ENCODE measurements at places on chromosomes 2 and 18.

DNA sequence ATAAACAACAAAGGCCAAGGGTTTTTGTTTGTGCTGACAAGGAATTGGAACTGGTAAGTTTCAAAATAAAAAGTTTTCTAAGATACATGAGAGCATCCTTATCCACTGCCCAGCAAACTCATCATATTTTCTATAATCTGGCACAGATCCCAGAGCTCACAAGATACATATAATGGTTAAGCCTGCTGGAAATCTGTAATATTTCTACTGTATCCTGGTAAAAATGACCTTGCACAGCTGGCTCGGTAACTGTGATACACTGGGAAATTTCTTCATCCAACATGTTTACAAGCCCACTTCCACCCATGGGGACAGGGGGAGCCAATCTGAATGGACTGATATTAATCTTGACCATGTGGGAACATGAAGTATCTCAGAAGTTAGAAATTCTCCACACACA, 425.4 kb upstream of the MMADHC start:
- DNase-seq: no peak

GRCh38 chr2:42101206-42102023, 53.6 kb downstream of the PKDCC start:
- no peak for DNase-seq

GRCh38 chr2:124836416-124836815, 811.3 kb downstream of the CNTNAP5 start:
- DNase-seq: no peak

GRCh38 chr2:12827721-12828120, 111.0 kb downstream of the TRIB2 start:
- DNase-seq: no peak

- no peak for DNase-seq
Observed at GRCh38 chr2:74571058-74571457, 16.5 kb downstream of the DOK1 start.

DNA sequence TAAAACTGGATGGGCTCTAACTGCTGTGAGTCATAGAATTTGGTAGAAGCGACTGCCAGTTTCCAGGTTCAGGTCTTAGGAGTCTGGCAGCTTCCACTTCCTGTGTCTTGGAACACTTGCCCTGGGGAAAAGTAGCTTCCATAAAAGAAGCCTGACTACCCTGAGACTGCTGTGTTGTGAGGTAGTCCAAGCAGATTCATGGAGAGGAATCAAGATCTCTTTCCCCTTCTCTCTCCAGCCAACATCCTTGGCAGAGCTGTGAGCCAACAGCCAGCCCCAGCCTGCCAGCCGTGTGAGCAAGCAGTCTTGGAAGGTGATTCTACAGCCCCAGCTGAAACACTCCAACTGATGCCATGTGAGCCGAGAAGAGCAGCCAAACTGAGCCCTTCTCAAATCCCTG, 33.7 kb downstream of the SLC20A1 start:
- no peak for DNase-seq

- DNase-seq: no peak
Observed at GRCh38 chr18:46916551-46917107, 678 bp downstream of the PIAS2 start.

GRCh38 chr2:133167990-133168389, 400.3 kb downstream of the NCKAP5 start:
- DNase-seq: no peak

- no peak for DNase-seq
Observed at GRCh38 chr2:41716497-41716896, 331.3 kb upstream of the PKDCC start.

- DNase-seq: no peak
Observed at GRCh38 chr2:42918671-42919318, 126.4 kb upstream of the HAAO start.

DNA sequence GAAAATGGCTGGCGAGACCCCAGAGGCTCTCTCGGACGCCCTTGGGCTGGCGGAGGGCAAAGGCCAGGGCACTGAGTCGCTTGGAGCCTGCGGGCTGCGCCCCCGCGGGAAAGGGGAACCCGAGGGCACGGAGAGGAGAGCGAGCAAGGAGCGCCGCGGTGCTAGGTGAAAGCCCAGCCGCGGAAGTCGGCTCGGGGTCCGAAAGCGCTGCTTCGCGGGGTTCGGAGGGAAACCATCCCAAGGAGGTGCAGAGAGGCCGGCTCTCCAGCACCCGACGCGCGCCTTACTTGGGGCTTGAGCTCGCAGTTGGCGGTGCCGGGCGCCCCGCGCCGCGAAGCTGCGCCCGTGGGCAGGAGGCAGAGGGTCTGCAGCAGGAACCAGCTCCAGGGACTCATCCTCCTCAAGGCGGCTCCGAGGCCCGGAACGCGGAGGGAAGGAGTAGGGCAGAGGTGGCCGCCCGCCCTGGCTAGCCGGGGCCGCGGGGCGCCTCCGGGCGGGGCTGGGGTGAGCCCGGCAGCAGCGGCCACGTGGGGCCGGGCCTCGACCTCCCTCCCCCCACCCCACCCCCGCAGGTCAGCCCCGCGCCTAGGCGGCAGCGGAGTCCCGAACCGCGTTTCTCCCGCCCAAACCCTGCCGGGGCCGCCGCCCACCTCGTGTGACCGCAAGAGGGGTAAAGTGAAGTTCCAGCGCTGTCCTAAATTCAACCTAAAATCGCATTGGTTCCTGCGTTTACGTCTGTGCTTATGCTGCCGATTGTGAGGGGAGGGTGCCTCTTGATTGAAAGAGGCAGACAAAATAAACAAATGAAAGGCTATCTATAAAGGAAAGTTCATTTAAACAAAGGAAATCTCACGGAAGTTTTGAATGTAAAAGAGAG, at the start of gene TRABD2A:
TRABD2A (minus strand) TSS at position 440 of the 877 bp plus-strand sequence; CDS start at position 395, 45 bp downstream.
- DNase-seq: no peak

DNA sequence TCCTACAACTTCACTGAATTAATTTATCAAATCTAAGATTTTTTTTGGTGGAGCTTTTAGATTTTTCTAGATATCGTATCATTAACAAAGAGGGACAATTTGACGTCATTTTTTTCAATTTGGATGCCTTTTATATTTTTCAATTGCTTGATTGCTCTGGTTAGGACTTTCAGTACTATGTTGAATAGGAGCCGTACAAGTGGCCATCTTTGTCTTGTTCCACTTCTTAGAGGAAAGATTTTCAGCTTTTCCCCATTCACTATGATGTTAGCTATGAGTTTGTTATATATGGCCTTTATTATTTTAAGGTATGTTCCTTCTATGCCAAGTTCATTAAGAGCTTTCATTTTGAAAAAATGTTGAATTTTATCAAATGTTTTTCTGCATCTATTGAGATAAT, 86.4 kb upstream of the MYCN start:
- no peak for DNase-seq

DNA sequence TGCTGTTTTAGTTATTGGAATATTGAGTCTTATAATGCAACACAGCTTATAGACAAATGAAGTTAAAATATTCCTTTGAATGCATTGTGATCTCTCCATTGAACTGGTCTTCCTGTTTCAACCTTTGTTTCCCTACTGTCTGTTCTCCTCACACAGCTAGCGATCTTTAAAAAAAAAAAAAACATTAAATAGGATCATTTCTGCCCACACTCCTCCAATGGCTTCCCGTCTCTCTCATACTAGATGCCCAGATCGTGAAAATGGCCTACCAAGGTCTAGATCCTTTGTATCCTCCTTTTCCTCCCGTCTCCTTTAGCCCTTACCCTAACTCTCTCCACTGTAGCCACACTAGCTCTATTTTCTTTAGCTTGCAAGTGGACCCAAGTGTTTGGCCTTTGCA, 2.4 kb downstream of the FAM171B start:
- no peak for DNase-seq

GRCh38 chr2:89767572-89768435, 1076.3 kb downstream of the RPIA start:
- no peak for DNase-seq

GRCh38 chr18:52936931-52937330, 596.9 kb downstream of the DCC start:
- DNase-seq: no peak
